ENCODE measurements at places on chromosomes 7 and 10.

DNA sequence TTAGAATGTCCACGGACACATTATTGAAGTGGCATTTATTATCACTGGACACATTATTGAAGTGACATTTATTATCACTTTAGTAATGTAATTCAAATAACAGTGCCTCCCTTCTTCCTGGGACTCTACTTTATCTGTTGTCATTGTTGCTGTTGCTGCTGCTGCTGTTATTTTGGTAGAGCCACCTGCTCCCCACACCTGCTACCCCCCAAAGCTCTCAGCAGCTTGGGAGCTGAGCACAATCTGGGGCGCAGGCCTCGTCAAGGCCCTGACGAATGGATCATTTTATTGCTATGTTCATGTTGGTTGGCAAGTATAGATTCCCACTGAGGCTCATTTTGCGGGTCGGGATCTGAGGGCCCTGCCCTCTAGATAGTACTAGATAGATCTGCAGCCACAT is 24.8 kb downstream of the FIGNL1 start:
- DNase-seq = no peak

GRCh38 chr7:13077466-13077865 is 390.0 kb downstream of the ARL4A start:
- no peak for DNase-seq

DNA sequence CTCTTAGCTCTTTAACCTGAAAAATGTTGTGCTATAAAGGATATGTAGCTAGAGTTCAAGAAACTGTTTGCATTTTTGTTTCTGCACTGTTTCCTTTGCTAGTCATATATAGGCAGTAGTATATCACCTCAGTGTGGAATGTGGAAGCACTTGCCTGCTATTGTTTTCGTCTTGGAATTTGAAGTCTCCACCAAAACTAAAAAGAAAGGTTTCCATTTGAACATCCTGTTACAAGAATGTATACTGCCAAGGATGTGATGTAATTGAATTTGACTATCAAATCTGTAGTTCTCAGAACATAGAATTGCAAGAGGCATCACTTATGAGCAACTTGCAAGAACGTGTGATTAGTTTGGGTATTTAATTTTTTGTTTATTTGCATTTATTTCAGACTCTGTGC is 51.1 kb upstream of the MEOX2 start:
- DNase-seq = no peak

GRCh38 chr7:87146740-87147386 is 5.4 kb upstream of the DMTF1 start:
- DNase-seq = no peak

GRCh38 chr7:73734619-73735527 is 3.7 kb downstream of the ABHD11 start:
- DNase-seq = peak; percentile 89

- DNase-seq = no peak
Observed at GRCh38 chr10:76991621-76992020, 646.0 kb downstream of the KCNMA1 start.

GRCh38 chr10:117094856-117095255 is 43.2 kb downstream of the VAX1 start:
- DNase-seq = no peak

- DNase-seq = no peak
Observed at GRCh38 chr7:140267381-140268226, 90.8 kb upstream of the KDM7A start.

- DNase-seq = no peak
Observed at GRCh38 chr7:45131891-45132290, 20.4 kb upstream of the TBRG4 start.

GRCh38 chr7:84913731-84914130 is 273.1 kb downstream of the SEMA3D start:
- DNase-seq = no peak

- peak; percentile 76 for DNase-seq
Observed at GRCh38 chr7:128841921-128842673, 11.9 kb downstream of the FLNC start.

GRCh38 chr7:33673029-33673700 is 232.2 kb upstream of the BMPER start:
- DNase-seq = no peak

GRCh38 chr7:33157311-33157710 is 27.9 kb downstream of the BBS9 start:
- DNase-seq = no peak

- no peak for DNase-seq
Observed at GRCh38 chr7:153276394-153276793, 516.8 kb downstream of the ACTR3B start.

DNA sequence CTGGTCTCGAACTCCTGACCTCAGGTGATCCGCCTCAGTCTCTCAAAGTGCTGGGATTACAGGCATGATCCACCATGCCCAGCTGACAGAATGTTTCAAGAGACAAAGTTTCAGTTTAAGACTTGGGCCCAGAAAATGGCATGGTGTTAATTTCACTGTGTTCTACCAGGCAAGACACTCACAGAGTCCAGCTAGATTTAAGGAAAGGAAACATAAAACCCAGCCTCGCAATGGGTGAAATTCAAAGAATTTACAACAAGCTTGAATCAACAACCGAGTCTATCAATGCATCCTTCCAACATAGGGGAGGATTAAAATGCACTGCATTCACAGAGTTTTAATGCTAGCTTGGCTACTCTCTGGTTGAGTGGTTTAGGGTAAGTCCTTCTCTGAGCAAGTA is 764.0 kb downstream of the XPNPEP1 start:
- no peak for DNase-seq

DNA sequence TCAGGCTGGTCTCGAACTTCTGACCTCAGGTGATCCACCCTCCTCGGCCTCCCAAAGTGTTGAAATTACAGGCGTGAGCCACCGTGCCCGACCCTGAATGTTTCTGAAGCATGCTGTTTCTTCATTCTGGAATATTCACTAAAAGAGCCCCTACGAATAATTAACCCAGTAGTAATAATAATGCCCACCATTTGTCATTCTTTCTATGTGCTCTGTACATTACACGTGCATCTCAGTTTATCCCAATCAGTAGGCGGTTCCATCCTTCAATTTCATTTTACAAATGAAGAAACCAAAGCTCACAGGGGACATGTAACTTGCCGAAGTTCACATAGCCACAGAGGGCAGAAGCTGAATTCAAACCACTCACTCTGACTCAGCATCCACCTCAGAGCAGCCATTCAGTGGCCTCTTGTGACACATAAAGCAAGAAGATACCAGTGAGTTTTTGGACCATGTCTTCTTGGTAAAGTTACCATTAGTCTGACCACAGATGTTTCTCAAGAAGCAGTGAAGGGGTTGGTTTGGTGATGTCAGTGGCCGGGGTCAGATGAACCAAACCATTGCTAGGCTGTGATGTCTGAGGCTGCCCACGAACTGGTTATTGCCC is 71.9 kb upstream of the DUSP5 start:
- DNase-seq = peak; percentile 80

- no peak for DNase-seq
Observed at GRCh38 chr10:74874649-74875048, 48.2 kb downstream of the KAT6B start.

DNA sequence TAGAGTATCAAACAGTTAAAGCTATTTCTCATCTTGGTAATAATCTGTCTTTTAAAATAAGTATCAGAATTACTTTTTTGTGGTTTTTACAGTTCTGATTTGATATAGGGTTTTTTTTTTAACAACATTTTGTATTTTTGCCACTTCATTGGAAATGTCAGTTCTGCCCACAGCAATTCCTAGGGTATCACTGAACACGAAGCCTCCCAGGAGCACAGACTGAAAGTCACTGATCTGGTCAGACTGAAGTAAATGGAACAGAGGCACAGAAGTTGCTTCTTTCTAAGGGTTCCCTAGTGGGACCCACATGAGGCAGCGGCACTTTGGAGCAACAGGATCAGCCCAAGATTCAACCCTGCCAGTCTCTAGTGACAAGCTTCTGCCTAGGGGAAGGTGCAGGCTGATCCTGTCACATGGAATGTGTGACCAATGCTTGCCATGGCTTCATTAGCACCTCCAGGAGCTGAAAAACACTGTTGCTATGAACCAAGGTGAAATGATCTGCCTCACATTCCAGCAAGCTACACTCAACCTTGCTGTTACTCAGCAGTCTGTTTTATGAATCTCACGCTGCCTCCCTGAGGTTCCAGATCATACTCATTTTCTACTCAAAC is 273.4 kb upstream of the CSTF2T start:
- DNase-seq = no peak

- DNase-seq = no peak
Observed at GRCh38 chr10:46235705-46236545, 50.9 kb upstream of the ANTXRL start.

GRCh38 chr10:61472090-61472674 is 19.0 kb upstream of the TMEM26 start:
- no peak for DNase-seq

Data from activated CD4-positive, alpha-beta T cell treated with anti-CD3 and anti-CD28 coated beads for 48 hours (primary cell).